T-helper 17 cell (primary cell): ENCODE measurements at places on chromosomes 1 and 21.

- no peak for DNase-seq
- no peaks in the 10 kb centered on the region for H3K27me3 ChIP-seq
- H3K4me3 ChIP-seq = no peak overlapping the region
- peaks cover 2% of the 10 kb centered on the region for H3K4me1 ChIP-seq
- peaks cover 6% of the 10 kb centered on the region for H3K36me3 ChIP-seq
Measured at GRCh38 chr1:207058878-207059867, 6.1 kb downstream of the PFKFB2 start.

DNA sequence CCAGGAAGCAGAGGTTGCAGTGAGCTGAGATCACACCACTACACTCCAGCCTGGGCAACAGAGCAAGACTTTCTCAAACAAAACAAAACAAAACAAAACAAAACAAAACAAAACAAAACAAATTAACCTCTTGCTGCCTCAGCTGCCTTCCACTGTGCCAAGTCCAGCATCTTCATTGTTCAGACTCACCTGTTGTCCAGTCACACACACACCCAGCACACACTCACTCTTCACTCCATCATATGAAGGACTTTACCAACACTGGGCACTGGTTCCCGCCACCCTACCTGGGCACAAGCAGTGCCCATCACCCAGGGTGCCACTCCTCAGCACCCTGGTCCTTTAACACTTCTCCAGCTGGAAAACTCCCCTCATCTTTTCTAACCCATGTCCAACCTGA lies 14.6 kb downstream of the PYCR2 start:
- H3K27ac ChIP-seq = peak overlapping the region; percentile 76
- H3K4me3 ChIP-seq = peak overlapping the region; percentile 19
- no peak for DNase-seq
- H3K36me3 ChIP-seq = no peaks in the 10 kb centered on the region
- no peaks in the 10 kb centered on the region for H3K27me3 ChIP-seq

GRCh38 chr1:175364424-175365076 lies 172.0 kb upstream of the KIAA0040 start:
- no peaks in the 10 kb centered on the region for H3K36me3 ChIP-seq
- H3K27ac ChIP-seq = no peak overlapping the region
- DNase-seq = no peak

DNA sequence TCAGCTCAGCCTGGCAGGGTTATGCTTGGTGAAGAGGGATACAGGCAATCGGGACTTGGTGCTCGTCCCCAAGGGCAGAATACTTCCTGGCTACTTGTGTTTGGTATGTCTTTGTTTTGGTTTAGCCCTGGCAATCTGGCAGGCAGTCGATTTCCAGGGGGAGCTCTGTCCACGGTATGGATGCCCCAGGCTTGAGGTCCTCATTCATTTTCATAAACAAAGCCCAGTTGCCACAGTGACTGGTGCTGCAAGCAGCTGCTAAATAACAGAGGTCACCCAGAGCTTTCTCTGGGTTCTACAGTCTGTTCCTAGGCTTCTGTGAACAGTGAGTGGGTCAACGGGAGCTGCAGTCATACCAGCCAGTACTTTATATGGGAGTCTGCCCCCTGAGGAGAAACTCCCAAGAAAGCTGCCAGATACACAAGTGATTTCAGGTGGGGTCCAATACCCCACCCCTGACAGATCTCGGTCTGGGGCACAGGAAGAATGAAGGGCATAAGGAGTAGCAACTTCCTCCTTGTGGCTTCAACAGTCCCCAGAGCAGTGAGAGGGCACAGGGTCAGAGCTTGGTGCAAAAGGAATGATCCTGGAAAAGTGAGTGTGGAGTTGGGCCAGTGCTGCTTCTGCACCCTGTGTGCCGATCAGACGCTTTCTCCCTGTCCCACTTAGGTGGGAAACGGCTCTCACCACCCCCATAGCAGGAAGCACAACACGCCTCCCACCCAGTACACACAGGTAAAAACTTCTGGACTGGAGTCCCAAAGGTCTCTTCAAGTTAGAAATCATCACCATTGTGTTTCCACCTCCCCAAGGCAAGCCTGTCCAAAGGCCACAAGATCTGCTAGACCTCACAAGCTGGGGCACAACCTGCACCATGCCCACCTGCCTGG lies 55.5 kb downstream of the TGFBR3 start:
- peaks cover 31% of the 10 kb centered on the region for H3K4me1 ChIP-seq
- H3K36me3 ChIP-seq = peaks cover 3% of the 10 kb centered on the region
- no peak for DNase-seq
- H3K27ac ChIP-seq = peak overlapping the region; percentile 56
- H3K27me3 ChIP-seq = no peaks in the 10 kb centered on the region

GRCh38 chr1:67685558-67686266 lies 711 bp downstream of the GADD45A start:
- peak; percentile 54 for DNase-seq
- peak overlapping the region; percentile 99 for H3K4me3 ChIP-seq
- H3K27ac ChIP-seq = peak overlapping the region; percentile 87
- no peaks in the 10 kb centered on the region for H3K27me3 ChIP-seq
